AG09319 (cell line): ENCODE measurements at places on chromosomes 5 and 9.

DNA sequence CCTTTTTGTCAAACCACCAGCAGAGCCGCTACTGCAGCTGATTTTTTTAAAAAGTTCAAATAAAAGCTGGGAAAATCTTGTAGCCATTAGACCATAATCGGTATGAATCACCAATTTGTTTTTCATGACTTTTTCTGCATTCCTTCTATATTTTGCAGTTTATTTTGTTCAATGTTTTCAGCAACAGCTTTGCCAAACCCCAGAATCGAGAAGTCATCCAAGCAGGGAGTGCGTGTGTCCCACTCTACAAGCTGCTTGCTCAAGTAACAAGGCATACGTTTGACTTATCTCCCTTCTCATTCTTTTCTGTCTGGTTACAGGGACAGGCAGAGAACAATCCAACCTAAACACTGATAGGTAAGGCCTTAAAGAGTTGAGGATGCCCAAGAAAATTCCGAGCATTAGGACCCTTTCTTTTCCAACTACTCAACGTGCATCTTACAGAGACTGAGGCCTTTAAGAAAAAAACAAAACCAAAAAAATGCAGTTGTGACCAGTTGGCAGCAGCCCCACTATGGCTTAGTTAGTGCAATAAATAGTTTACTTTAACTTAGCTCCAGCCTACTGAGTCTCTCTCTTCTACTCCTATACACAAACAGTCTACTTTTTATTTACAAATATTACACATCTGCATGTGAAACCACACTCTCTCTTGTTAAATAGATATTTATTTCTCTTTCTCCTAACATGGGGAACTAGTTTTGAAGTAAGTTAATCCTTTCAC lies 134.7 kb upstream of the SLIT3 start:
- DNase-seq: no peak

GRCh38 chr5:129724222-129724621 lies 23.7 kb upstream of the MINAR2 start:
- DNase-seq: no peak

- no peak for DNase-seq
Measured at GRCh38 chr5:124234022-124234769, 512.2 kb downstream of the ZNF608 start.

DNA sequence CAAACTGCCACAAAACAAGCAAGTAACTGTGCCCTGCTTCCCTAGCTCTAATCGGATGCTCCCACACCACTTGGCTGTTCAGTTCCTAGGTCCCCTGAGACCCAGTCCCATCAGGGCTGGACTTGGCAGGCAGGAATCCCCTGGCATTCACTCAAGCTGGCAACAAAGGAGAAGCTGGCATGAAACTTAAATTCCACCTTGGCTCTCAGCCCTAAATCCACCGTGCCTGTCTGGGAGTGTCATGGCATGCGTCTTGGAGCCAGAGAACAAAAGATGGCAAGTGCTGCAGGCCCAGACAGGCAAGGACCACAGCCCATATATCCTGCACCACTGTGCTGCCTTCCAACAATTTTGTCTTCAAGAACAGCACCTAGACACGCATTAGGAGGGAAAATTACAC lies 38.2 kb downstream of the ETF1 start:
- DNase-seq: no peak

- no peak for DNase-seq
Measured at GRCh38 chr9:136719195-136719880, 7.0 kb downstream of the DIPK1B start.

- no peak for DNase-seq
Measured at GRCh38 chr5:139693676-139694364, 45.7 kb downstream of the CXXC5 start.

DNA sequence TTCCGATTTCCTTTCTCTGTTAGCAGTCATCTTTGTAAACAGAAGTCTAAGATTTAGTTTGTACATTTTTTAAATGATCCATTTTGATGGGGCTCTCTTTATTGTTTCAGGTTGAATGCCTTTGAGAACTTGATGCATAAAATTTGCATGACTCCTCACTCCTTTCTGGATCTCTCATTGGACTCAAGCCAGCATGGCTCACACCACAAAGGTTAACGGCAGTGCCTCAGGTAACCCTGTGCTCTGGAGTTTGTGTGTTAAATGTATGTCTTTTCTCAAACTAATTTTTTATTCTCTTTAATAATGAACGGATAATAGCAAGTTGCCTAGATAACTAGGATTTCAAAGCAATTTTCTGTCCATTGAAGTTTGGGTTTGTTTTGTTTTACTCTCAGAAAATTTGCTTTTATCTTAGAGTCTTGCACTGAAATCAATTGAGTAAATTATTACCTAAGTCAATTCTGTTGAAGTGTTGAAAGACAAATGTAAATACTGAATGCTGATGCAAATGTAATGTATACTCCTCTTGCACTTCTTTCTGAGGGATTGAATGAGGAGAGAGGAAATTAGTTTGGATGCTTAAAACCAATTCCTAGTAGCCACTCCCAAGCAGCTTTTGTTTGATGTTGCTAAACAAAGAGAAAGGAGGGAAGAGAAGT lies 164.6 kb upstream of the DMRT1 start:
- DNase-seq: no peak

DNA sequence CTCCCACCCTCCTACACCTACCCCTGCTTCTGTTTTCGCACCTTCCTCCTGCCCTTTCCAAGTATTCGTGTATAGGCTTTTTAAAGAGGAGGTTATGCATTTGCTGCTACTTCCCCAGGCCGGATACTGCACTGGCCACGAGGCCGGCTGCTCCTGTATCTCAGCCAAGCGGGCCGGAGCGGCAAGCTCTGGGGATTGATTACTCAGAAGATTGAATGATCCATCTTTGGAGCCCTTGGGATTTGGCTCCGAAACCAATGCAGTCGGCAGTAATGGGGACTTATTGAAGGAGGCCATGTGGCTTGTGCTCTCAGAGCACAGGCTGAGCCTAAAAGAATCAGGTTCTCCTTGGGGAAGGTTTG lies 405.3 kb downstream of the TLE4 start:
- DNase-seq: no peak

- no peak for DNase-seq
Measured at GRCh38 chr9:131405428-131405827, 11.5 kb downstream of the PRRC2B start.

DNA sequence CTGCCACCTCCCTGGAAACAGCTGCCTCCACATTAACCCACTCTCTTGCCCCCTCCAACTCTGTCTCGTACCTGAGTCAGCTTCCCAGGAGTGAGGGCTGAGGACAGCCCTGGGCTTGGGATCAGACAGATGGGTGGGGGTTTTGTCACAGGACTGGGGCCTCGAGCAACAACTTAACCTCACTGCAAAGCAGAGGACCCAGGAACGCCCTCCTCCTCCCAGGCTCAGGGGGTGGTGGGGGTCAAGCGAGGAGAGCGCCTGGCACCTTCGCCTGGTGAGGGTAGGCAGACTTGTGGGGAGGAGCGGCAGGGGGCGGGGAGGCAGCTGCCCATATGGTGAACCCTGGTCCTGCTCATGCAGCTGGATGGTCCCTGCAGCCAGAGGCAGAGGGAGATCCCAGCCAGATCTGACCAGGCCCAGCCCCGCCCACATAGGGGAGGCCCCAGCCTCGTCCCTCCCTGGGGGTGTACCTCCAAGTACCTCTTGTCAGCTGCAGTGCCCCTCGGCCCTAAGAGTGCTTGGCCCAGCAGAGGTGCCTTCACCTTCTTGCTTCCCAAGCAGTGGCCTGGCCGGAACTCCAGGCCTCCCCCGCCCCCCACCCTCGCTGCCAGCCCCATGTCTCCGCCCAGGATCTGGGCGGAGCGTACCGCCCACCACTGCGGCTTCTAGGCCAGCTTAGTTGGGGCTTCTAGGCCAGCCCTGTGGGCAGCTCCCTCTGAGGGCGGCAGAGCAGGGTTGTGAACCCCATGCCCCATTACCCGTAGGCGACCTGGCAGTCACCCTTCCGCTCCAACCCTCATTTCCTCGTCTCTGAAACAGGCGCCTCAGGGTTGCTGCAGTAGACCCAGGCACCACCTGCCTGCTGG lies at the start of gene SARDH:
Gene SARDH (minus strand): TSS at position 579 of the 866 bp plus-strand sequence. CDS start 4,179 bp downstream, outside the sequence.
- DNase-seq: no peak

GRCh38 chr9:115461280-115461679 lies 343.3 kb upstream of the TNC start:
- DNase-seq: no peak

DNA sequence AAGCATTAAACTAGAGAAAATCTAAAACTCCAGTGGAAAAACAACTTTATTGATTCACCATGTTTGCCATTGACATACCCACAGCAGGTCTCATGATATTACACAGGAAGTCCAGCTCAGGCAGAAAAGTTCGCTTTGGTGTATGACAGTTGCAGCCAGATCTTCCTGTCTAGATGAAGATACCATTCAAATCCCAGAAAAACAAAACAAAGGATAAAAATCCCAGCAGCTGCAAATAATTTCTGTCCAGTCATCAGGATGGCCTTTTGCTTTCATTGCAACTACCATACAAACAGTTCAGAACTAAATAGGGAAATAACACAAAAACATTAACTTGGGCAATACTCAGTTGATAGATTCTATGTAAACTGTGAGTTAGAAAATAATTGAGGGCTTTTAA lies 136.0 kb upstream of the NREP start:
- peak; percentile 5 for DNase-seq

GRCh38 chr5:11302663-11303062 lies 541.6 kb upstream of the DAP start:
- DNase-seq: no peak

GRCh38 chr5:127313847-127314473 lies 23.4 kb downstream of the MEGF10 start:
- no peak for DNase-seq

DNA sequence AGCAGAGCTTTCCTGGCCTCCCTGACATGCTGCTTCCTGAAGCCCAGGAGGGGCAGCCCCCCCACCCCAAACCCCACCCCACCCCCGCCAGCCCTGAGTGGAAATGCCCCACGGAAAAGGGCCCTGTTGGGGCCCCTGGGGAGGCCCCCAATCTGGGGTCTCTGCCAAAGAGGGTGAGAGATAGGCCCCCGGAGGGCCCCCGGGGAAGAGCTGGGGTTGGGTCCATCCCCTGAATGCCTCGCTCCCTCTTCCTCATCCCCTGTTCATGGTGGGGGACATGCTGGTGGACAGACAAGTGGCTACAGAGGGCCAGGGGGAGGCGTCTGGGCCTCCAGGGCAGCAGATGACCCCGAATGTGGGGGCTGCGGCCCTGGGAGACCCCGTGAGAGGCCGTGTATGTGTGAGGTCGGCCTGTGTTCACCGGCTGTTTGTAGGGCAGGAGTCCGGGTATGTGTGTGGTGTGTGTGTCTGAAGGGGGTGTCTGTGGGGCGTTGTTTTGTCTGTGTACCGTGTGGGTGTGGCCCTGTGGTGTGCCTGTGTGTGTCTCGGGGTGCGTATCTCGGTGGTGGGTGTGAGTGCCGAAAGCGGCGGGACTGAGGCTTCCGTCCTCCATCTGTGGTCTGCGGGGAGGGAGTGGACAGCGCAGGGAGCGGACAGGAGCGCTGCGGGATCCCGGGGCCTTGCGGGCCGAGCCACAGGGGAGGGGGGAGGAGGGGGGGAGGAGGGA lies 11.3 kb downstream of the C9orf50 start:
- no peak for DNase-seq

- no peak for DNase-seq
Measured at GRCh38 chr9:120432600-120432999, 147.4 kb downstream of the CDK5RAP2 start.

GRCh38 chr5:98796197-98796972 lies 22.9 kb downstream of the RGMB start:
- DNase-seq: no peak

DNA sequence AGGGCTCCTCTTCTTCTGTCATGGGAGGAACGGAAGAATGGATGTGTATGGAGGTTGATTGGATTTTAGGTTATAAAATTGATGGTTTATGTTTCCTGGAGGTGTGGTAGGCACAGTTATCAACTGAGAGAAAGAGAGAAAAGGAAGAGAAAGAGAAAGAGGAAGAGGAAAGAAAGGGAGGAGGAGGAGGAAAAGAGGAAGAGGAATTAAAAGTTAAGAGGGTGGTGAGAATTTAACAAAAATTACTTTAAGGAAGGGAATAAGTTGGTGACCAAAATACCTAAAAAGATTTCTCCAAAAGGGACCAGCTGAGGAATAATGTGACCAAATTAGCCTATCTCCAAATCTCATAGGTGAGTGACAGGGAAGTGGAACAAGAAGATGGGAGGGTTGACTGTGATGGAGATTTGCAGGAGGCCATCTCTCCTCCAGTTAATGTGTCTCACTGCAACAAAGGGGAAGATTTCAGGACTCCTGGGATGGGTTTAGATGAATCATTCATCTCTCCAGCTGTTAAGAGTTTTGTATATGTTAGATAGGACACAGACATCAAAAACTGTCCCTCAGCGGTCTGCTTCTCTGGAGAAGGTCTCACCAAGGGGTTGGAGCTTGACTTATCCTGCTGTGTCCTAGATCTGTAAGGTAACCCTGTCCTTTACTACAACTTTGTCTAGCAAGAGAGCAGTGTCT lies 76.0 kb upstream of the TMC1 start:
- DNase-seq: no peak

GRCh38 chr5:62149879-62150278 lies 156.1 kb upstream of the KIF2A start:
- DNase-seq: no peak

DNA sequence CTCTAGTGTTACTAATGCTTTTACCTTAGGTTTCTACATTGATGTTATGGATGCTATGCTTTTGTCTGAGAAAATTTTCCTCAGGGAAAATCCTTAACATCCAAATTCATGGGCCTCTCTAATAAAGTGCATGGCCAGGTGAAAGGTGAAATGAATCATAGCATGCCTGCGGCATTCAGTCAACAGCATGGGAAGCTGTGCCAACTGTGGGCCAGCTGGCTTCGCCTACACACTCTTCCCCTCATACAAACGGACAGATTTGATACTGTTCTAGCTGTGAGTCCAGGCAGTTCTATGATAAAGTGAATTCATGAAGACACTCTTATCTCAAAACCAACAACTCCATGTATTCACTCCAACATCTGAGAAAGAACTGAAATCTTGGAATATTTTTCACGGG lies 374.1 kb downstream of the PLK2 start:
- no peak for DNase-seq

DNA sequence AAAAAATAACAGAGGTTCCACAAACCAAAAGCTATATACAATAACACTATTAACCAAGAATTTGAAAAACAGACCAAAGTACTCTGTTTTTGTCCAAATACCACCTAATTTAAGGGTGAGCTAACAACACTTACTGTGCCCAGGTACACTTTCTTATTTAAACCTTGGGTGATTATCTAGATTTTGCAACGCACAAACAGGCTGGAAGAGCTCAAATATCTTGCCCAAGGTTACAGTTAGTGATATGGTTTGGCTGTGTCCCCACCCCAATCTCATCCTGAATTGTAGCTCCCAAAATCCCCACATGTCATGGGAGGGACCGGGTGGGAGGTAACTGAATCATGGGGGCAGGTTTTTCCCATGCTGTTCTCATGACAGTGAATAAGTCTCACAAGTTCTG lies 58.9 kb downstream of the CDK5RAP2 start:
- no peak for DNase-seq

- no peak for DNase-seq
Measured at GRCh38 chr9:87706066-87706739, 19.7 kb upstream of the CTSL start.
